ENCODE measurements at places on chromosomes 12 and 14. TPM values are rescaled to one million over a fixed set of nuclear protein-coding genes. Genes with fewer than 3 reads are reported as not detected.

PPP1R36 gene
- 0.71 TPM for total RNA-seq

FRS2 gene
- 16.9 TPM for total RNA-seq

KRT1 gene
- not detected for total RNA-seq

FERMT2 gene
- total RNA-seq = 79.5 TPM

DLGAP5 gene
- 0.10 TPM for total RNA-seq

HELB gene
- 1.9 TPM for total RNA-seq

FAM90A1 gene
- 0.10 TPM for total RNA-seq

GPD1 gene
- 162 TPM for total RNA-seq

WNT5B gene
- total RNA-seq = 1.1 TPM

PDE3A gene
- 2.4 TPM for total RNA-seq

FAM222A gene
- 6.1 TPM for total RNA-seq

GALNT8 gene
- total RNA-seq = 0.89 TPM

MGAT4C gene
- total RNA-seq = 0.16 TPM

ABCC9 gene
- total RNA-seq = 52.7 TPM

YBX3 gene
- 3,022 TPM for total RNA-seq

KRT82 gene
- not detected for total RNA-seq

PRH2 gene
- not detected for total RNA-seq

LEMD3 gene
- 10.4 TPM for total RNA-seq

IQSEC3 gene
- 0.97 TPM for total RNA-seq

USP44 gene
- total RNA-seq = 0.25 TPM

PTPRO gene
- 0.76 TPM for total RNA-seq

GABARAPL1 gene
- total RNA-seq = 237 TPM

PTHLH gene
- 0.54 TPM for total RNA-seq

Measured in psoas muscle (tissue), 8 donors.